ENCODE measurements at places on chromosomes 4 and X.

DNA sequence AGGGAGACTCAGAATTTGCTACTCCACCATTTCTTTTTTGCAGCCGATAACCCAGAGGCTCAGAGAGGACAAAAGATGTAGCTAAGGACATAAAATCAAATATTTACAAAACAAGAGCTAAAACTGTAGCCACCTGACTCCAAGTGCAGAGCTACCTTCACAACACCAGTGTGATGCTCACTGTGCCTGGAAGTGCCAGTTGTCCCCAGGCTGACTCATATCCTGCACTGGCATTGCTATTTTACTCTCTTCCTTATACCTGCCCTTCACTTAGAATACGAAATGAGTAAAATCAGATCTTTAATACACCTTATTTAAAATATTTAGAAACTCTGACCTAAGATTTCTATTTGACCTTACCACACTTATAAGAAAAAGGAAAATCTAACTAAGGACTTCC is 39.5 kb downstream of the SLC7A11 start:
- DNase-seq, result no peak

- DNase-seq, result no peak
Measured at GRCh38 chrX:153880440-153880815, 5.5 kb downstream of the L1CAM start.

DNA sequence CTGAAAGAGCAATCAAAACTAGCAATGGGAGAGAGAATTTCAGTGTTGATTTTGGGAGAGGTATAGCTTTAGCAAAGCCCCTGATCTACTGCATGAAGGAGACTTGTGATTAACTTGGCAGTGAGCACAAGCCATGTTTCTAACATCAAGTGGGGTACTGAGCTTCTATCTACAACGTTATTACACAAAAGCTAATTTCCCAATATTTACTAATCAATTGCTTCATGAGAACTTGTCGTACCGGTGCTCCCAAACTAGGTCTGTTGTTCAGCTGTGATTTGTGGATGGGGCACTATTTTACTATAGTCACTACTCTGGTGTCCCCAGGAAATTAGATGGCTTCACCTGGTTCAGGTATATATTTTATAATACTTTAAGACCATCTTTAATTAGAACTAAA is 16.2 kb downstream of the ANK2 start:
- DNase-seq, result no peak

DNA sequence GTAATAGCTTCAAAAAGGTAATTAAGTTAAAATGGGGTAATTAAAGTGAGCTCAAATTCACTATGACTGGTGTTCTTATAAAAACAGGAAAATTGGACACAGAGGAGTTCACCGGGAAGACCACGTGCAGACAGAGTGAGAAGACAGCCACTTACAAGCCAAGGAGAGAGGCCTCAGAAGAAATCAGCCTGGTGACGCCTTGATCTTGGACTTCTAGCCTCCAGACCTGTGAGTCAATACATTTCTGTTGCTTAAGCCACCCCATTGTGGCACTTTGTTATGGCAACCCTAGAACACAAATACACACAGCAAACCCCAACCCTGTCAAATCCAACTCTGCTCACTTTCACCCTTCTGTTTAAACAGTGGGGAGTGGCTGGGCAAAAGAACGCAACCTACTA is 4.1 kb upstream of the CD38 start:
- DNase-seq, result peak; percentile 31

- DNase-seq, result no peak
Measured at GRCh38 chr4:139732991-139733570, 67.5 kb downstream of the MGST2 start.

DNA sequence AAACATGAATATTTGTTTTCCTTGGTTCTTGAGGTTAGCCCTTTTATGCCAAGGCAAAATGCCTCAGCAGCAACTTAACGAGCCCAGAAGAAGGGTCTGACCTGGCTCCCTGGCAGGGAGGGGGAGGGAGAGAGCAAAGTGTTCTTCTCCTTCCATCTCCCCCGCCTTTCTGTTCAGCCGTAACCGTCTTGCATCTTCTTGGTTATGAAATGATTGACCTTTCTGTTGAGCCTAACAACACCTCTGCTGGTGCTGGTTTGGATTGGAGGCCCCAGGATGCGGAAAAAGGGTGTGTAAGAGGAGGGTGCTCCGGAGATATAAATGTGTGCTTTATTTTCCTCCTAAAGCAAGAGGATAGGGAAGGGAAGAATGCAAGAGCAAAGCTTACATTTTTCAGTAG is 44.7 kb downstream of the PTTG2 start:
- no peak for DNase-seq

GRCh38 chrX:11064851-11065600 is 46.1 kb upstream of the HCCS start:
- no peak for DNase-seq

- peak; percentile 38 for DNase-seq
Measured at GRCh38 chrX:150362599-150363481, at the start of gene MAMLD1. MAMLD1 (plus strand) TSS chrX:150363317; CDS start chrX:150445517, 82,200 bp downstream.

Data from stimulated activated naive CD8-positive, alpha-beta T cell treated with anti-CD3 and anti-CD28 coated beads, Interleukin-15, amount 100 ng/mL, for 72 hours (primary cell).